ENCODE measurements at places on chromosomes 1 and 21. TPM values are rescaled to one million over a fixed set of nuclear protein-coding genes. Genes with fewer than 3 reads are reported as not detected.

The TNNI3K gene
- 3.7 TPM for total RNA-seq

DNA sequence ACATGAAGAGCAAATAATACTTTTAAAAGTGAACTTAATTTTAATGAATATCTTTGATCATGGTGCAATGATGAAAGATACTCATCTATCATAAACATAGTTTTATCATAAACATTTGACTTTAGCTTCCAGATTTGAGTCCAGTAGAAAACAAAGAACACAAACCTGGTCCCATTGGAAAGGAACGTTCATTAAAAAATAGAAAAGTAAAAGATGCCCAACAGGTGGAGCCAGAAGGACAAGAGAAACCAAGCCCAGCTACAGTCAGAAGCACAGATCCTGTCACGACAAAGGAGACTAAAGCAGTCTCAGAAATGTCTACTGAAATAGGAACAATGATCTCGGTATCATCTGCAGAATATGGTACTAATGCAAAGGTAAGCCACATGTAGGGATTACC, 55.6 kb upstream of the MYOCOS start:
- no peak for DNase-seq
- no peak overlapping the region for H3K4me3 ChIP-seq
- no peaks in the 10 kb centered on the region for H3K27me3 ChIP-seq
- H3K27ac ChIP-seq: no peak overlapping the region

- H3K4me1 ChIP-seq: no peaks in the 10 kb centered on the region
- H3K36me3 ChIP-seq: no peaks in the 10 kb centered on the region
- no peak for DNase-seq
- no peak overlapping the region for H3K27ac ChIP-seq
- no peak overlapping the region for H3K4me3 ChIP-seq
Observed at GRCh38 chr1:163203561-163203960, 845 bp upstream of the RGS5 start.

The WARS2 gene
- 26.2 TPM for total RNA-seq

- DNase-seq: no peak
- H3K4me1 ChIP-seq: no peaks in the 10 kb centered on the region
- no peaks in the 10 kb centered on the region for H3K36me3 ChIP-seq
- H3K27ac ChIP-seq: no peak overlapping the region
- no peak overlapping the region for H3K4me3 ChIP-seq
Observed at GRCh38 chr1:5479876-5480646, 512.2 kb downstream of the NPHP4 start.

GRCh38 chr1:54460861-54461387, 54.7 kb upstream of the SSBP3 start:
- H3K27ac ChIP-seq: no peak overlapping the region
- DNase-seq: no peak
- H3K4me3 ChIP-seq: no peak overlapping the region
- H3K27me3 ChIP-seq: no peaks in the 10 kb centered on the region
- H3K36me3 ChIP-seq: no peaks in the 10 kb centered on the region
- no peaks in the 10 kb centered on the region for H3K4me1 ChIP-seq

DNA sequence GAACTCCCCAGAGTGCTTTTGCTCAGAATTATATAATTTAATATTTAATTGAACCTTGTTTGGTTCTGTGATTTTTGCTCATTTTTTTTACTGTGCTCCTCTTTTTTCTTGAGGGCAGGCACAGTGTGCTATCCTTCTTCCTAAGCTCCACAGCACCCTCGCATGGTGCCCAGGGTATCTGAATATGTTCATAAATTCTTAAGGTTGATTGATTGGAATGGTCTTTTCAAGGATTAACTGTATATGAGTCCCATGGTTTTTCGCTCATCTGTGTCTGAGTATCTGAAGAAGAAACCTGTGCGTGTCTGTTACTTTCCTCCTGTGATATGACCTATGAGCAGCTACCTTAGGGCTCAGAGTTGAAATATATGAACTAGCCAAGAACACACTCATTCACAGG, 393.7 kb downstream of the HLX start:
- no peak for DNase-seq
- H3K4me3 ChIP-seq: no peak overlapping the region
- no peaks in the 10 kb centered on the region for H3K4me1 ChIP-seq
- H3K27ac ChIP-seq: no peak overlapping the region
- H3K27me3 ChIP-seq: no peaks in the 10 kb centered on the region
- no peaks in the 10 kb centered on the region for H3K36me3 ChIP-seq

DNA sequence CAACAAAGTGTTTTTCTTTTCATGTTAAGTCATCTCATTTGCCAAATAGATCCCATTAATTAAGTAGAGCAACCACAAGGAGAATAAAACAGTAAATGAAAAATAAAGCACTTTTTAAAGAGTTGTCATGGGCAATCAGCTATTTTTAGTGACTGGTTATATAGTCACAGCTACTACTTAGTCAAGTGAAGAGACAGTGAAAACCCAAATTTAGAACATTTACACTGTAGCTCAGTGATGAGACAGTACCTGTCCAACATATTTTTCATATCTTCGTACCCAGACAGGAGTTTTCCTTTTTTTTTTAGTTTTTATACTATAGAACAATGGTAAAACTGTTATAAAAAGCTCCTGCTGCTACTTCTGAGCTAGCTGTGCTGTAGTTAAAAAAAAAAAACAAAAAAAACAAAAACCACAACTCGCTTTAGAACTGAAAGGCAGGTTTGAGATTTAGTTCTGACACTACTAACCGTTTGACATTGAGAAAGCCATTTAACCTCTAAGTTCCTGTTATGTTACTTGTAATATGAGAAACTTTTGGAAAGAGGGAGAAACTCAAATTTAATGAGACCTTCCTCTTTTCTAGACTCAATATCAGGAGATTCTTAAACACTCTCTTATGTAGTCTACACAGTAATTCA, 777.5 kb downstream of the ADGRL2 start:
- no peaks in the 10 kb centered on the region for H3K36me3 ChIP-seq
- H3K27ac ChIP-seq: no peak overlapping the region
- DNase-seq: no peak
- H3K4me3 ChIP-seq: no peak overlapping the region

GRCh38 chr21:30426731-30427130, 1.0 kb upstream of the KRTAP13-3 start:
- H3K27me3 ChIP-seq: no peaks in the 10 kb centered on the region
- no peaks in the 10 kb centered on the region for H3K4me1 ChIP-seq
- H3K36me3 ChIP-seq: no peaks in the 10 kb centered on the region
- DNase-seq: no peak
- H3K4me3 ChIP-seq: no peak overlapping the region
- H3K27ac ChIP-seq: no peak overlapping the region

The ITLN2 gene
- total RNA-seq: 10.7 TPM

The ORC1 gene
- 0.73 TPM for total RNA-seq

All from breast epithelium (tissue), 4 donors.